ENCODE measurements at places on chromosomes 5 and 9. TPM values are rescaled to one million over a fixed set of nuclear protein-coding genes. Genes with fewer than 3 reads are reported as not detected.
A peak's percentile ranks its signal among the peaks of the same experiment; 100 is the strongest.

Gene DDX4
- not detected for polyA plus RNA-seq

- no peak for DNase-seq
These were observed 390.6 kb upstream of the C9orf72 start for GRCh38 chr9:27963836-27964235.

- no peak for DNase-seq
These were observed 41.3 kb upstream of the S1PR3 start for GRCh38 chr9:88949961-88950340.

- DNase-seq: no peak
These were observed 13.7 kb upstream of the FAM120AOS start for GRCh38 chr9:93467062-93467416.

DNA sequence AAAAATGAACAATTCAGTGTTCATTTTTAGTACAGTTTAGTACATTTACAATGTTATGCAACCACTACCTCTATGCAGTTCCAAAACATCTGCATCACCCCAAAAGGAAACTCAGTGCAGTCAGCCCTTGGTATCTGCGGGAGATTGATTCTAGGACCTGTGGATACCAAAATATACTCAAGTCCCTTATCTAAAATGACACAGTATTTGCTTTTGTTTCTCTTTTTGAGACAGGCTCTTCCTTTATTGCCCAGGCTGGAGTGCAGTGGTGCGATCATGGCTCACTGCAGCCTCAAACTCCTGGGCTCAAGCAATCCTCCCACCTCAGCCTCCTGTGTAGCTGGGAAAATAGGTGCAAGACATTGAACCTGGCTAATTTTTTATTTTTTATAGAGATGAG is 114.0 kb downstream of the PIP5K1B start:
- no peak for DNase-seq

GRCh38 chr5:32312197-32312594 is 543 bp downstream of the MTMR12 start:
- peak; percentile 46 for DNase-seq

- no peak for DNase-seq
These were observed 105.4 kb downstream of the LPAR1 start for GRCh38 chr9:110932863-110933262.
